ENCODE measurements at places on chromosomes 11 and 22.
A peak's percentile ranks its signal among the peaks of the same experiment; 100 is the strongest.

DNA sequence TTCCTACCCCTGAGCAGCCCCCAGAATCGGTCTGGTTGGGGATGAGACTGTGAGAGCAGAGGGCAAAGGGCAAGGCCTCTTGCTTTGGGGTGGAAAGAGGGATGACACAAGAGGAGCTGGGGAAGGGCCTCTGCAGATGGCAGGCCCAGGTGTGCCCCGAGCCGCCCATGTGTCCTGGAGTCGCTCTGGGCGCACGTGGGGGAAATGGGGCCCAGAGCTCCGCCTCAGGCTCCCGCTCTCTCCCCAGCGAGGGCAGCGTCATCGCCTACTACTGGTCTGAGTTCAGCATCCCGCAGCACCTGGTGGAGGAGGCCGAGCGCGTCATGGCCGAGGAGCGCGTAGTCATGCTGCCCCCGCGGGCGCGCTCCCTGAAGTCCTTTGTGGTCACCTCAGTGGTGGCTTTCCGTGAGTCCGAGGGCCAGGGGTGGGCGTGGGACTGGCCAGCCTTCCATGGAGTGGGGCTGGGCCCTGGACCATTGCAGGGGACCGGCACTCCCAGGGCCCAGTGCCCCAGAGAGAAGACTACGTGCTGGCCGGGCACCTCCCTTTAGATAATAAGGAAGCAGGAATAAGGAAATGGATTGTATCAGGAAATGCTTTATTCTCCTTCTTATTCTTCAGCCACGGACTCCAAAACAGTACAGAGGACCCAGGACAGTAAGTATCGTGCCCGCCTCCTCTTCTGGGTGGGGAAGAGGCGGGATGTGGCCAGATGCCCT is 30.1 kb downstream of the ST14 start:
- peak; percentile 73 for DNase-seq

DNA sequence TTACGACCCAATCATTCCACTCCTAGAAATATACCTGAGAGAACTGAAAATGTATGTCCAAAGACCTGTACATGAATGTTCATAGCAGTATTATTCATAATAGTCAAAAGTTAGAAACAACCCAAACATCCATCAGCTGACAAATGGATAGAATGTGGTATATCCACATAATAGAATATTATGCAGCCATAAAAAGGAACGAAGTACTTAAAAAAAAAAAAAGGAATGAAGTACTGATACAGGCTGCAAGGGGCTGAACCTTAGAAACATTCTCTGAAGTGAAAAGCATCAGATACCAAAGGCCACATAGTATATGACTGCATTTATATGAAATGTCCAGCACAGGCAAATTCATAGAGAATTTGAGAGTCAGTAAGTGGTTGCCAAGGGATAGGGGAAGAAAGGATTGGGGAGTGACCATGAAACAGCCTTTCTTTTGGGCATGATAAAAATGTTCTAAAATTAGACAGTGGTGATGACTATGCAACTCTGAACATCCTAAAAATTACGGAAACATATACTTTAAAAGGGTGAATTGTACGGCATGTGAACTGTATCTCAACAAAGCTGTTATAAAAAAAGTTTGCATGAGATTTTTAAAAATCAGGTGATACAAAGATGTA is 1.8 kb downstream of the TPST2 start:
- no peak for DNase-seq

- no peak for DNase-seq
Measured at GRCh38 chr11:48091426-48092102, 111.2 kb downstream of the PTPRJ start.

- DNase-seq: no peak
Measured at GRCh38 chr22:22403306-22403705, 105.2 kb downstream of the ZNF280B start.

- no peak for DNase-seq
Measured at GRCh38 chr11:118581057-118581456, 8.8 kb downstream of the ARCN1 start.

- DNase-seq: no peak
Measured at GRCh38 chr11:129248618-129249017, 56.5 kb upstream of the ARHGAP32 start.

- DNase-seq: no peak
Measured at GRCh38 chr11:6388748-6389147, 1.5 kb upstream of the SMPD1 start.

- DNase-seq: no peak
Measured at GRCh38 chr11:99781074-99781473, 760.3 kb downstream of the CNTN5 start.

GRCh38 chr11:13073119-13073981 is 64.2 kb downstream of the RASSF10 start:
- DNase-seq: no peak

GRCh38 chr22:46667245-46667623 is 47.0 kb downstream of the GRAMD4 start:
- DNase-seq: no peak

DNA sequence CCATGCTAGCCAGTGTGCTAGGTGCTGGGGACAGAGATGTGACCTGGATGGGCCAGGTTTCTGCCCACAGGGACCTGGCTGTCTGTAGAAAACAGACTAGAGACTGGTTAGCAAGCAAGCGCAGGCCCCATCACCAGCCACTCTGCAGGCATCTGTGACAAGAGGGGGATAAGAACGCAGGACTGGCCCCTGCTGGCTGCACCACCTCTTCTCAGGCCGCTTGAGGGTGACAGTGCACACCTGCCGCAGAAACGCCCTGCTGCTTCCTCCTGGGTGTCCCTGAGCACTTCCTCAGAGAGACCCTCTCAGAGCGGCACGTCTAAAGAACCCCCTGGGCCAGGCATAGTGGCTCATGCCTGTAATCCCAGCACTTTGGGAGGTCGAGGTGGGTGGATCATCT is 5.9 kb upstream of the PICK1 start:
- no peak for DNase-seq

DNA sequence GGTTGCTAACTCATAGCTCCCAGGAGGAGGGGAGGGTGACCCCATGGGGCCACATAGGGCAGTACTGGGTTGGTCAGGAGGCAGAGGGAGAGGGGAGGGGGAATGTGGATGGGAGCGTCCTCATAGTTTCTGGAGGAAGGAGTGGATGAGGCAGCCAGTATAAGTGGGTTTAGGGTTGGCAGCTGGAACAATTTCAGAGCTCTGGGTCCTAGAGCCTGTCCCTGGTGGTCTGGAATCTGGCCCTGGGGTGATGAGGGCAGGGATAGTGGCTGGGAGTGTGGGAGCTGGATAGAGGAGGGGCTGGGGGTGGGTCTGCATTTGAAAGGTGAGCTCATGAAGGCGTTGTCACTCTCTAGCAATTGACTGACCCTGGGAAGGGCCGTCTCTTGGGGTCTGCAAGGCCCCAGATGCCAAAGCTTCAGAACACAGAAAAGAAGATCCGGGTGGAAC is 5.3 kb upstream of the MRGPRG start:
- no peak for DNase-seq

DNA sequence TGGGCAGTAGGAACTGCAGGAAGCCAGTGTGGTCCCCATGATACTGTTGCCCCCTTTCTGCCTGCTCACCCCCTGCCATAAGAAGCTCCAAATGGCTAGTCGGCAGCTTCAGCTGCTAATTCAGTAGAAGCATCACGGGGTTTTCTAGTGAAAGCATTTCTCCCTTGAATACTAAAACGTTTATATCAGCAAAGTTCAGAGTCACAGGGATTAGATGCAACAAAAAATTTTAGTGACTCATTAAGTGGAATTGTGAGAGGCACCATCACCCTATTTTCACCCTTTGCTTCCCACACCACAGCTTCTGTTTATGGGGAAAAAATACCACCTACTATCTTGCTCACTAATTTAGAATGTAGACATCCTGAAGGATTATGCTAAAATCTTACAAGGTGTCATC is 25.2 kb downstream of the RAB39A start:
- DNase-seq: no peak

- DNase-seq: no peak
Measured at GRCh38 chr11:35260342-35260985, 121.5 kb downstream of the CD44 start.

- no peak for DNase-seq
Measured at GRCh38 chr11:77141034-77141433, 13.0 kb downstream of the MYO7A start.

- no peak for DNase-seq
Measured at GRCh38 chr11:19966441-19966840, 193.8 kb downstream of the DBX1 start.

GRCh38 chr11:5737091-5737490 is 843 bp downstream of the OR56B1 start:
- no peak for DNase-seq

GRCh38 chr11:96036863-96037262 is 113.0 kb upstream of the MTMR2 start:
- no peak for DNase-seq

DNA sequence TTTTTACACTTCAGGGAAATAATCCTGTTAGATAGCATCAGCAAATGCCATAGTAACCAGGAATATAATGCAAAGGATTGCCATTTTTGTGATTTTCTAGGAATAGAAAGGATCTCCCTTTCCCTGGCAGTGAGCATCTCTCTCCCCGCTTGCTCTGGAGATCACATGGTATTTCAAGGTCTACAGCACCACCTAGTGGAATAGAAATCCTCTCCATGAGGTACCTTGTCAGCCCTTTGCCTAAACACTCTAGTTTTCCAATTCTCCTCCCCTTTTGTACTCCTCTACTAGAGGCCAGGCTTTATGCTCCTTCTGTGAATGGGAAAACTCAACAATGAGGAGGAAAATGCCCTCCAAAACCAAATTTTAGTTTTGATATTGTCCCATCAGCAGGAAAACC is 78.4 kb downstream of the XRRA1 start:
- no peak for DNase-seq

DNA sequence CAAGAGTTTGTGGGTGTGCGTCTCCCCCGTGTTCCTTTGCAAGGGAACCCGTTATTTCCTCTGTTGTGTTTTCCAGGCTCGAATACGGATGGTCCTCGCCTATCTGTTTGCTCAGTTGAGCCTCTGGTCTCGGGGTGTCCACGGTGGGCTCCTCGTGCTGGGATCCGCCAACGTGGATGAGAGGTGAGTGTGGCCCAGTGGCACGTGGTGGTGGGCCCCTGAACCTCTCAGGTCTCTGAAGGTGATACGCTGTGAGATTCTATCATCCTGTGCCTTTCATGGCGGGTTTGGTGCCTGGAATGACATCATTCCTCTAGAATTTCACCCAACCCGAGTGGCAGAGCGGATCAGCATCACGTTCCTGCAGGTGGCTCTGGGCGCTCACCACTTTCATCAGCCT is 32.5 kb downstream of the NADSYN1 start:
- DNase-seq: no peak

DNA sequence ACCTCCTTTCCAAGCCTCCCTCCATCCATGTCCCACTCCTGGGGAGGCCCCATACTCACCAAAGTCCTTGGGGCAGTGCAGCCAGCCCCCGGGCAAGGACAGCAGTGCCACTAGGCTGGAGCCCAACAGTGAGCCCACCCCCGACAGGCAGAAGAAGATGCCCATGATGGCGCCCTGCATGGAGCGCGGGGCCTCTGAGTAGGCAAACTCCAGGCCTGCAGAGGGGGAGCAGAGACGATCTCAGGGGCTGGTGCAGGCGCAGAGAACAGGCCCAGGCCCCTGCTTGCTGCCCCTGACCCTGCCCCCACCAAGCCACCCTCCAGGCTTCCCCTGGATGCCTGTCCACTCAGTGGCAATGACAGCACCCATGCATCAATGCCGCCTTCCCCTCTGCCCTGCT is 13.6 kb downstream of the TMEM132A start:
- DNase-seq: no peak

- no peak for DNase-seq
Measured at GRCh38 chr11:128455766-128456165, 131.6 kb downstream of the ETS1 start.

- DNase-seq: no peak
Measured at GRCh38 chr11:24246715-24247114, 250.1 kb upstream of the LUZP2 start.

DNA sequence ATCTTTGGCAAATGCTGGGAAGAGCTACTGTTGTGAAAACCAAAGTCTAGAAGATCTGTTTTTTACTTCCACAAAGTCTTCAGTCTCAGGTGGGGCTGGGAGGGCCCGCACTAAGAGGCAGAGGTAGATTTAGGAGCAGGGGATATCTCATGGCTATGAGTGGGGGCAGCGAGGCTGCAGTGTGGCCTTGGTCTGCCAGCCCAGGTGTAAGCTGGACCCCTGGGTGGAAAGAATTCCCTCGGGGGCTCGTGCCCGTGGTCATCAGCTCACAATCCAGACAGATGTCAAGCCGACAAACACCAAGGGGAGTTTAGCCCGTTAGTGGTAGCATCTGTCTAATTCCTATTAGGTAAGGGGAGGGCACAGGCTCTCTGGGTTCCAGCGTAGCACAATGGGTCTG is 9.0 kb downstream of the PKNOX2 start:
- no peak for DNase-seq

DNA sequence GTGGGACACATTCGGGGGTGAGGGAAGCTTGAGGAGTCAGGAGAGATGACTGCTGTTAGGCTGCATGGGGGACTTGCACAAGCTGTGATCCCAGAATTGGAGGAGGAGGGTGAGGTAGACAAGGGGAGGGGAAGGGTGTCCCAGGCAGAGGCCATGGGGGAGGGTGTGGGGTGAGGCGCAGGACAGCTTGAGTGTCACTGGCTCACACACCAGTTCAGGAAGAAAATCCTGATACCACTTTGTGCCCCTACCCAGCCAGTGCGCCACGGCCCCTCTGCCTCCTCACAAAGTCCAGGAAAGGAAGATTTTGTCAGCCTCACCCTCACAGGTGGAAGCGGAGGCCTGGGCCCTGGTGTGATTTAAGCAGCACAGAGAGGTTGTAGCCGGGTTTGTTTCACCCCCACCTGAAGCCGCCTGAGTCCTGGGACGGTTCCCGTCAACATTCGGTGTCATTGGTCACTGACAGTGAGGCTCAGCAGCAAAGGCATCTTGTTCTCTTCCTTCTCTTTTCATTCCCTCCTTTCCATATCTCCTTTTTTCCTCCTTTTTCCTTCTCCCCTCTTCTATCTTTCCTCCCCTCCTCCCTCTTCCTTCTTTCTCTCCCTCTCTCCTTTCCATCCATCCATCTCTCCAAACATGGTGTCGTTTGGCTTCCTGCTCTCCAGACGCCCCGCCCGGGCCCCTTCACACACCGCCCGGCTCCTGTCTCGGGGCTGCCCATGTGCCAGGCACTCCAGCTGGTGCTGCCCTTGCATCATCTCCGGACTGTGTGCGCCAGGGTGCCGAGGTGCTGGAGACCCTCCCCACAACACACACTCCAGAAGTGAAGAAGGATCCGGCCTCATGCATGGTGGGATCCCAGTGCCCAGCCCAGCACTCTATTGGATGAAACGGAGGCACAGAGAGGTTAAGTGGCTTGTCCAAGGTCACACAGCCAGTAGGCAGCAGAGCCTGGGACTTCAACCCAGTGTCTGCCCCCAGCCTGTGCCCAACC is 89.3 kb downstream of the MPPED1 start:
- no peak for DNase-seq

GRCh38 chr11:64762277-64762673 is 2.5 kb upstream of the PYGM start:
- no peak for DNase-seq

Data from colonic mucosa (tissue), 4 donors.